ENCODE measurements at places on chromosomes 16 and 17.

DNA sequence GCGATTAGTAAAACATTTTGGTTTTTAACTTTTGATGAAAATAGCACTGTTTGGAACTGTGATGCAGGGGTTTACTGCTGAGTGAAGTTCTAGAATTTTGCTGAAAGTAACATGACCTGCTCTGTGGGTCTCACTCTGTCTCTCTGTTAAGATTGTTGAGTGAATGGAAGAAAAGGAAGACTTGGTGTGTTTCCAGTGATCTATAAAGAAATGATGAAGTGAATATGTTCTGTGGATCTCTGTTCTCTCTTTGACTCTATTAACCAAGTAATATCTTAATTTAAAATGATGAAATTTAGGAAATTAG lies 148.4 kb downstream of the PRKCA start:
- H3K27ac ChIP-seq = no peak overlapping the region
- no peak for DNase-seq
- no peaks in the 10 kb centered on the region for H3K4me1 ChIP-seq
- no peak overlapping the region for H3K4me3 ChIP-seq

GRCh38 chr17:69900829-69901228 lies 174.2 kb upstream of the KCNJ16 start:
- DNase-seq = no peak
- no peaks in the 10 kb centered on the region for H3K27me3 ChIP-seq
- H3K36me3 ChIP-seq = no peaks in the 10 kb centered on the region
- no peak overlapping the region for H3K4me3 ChIP-seq
- H3K27ac ChIP-seq = no peak overlapping the region
- no peaks in the 10 kb centered on the region for H3K4me1 ChIP-seq

- H3K27ac ChIP-seq = peak overlapping the region; percentile 91
- no peaks in the 10 kb centered on the region for H3K27me3 ChIP-seq
- H3K36me3 ChIP-seq = no peaks in the 10 kb centered on the region
- H3K4me1 ChIP-seq = peaks cover 13% of the 10 kb centered on the region
Observed at GRCh38 chr17:30905742-30906100, 317 bp downstream of the TEFM start.

DNA sequence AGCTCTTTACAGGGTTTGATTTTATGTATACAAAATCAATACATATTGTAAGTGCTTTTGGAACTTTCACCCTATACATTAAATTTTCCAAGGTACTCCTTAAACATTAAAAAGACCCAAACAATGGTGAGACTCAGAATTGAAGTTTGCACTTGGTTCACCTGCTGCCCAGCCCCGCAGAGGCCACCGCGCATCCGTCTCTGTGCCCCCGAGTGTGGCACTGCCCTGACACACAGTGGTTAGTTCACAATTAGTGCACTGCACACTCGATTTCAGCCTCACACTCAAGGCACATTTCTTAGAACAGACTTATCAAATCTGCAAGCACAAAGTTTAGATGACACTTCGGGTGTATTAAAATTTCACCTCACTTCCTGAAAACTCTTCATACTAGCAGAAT lies 38.3 kb downstream of the USP7 start:
- H3K4me1 ChIP-seq = peaks cover 7% of the 10 kb centered on the region
- no peaks in the 10 kb centered on the region for H3K36me3 ChIP-seq
- no peak overlapping the region for H3K27ac ChIP-seq
- H3K4me3 ChIP-seq = no peak overlapping the region

DNA sequence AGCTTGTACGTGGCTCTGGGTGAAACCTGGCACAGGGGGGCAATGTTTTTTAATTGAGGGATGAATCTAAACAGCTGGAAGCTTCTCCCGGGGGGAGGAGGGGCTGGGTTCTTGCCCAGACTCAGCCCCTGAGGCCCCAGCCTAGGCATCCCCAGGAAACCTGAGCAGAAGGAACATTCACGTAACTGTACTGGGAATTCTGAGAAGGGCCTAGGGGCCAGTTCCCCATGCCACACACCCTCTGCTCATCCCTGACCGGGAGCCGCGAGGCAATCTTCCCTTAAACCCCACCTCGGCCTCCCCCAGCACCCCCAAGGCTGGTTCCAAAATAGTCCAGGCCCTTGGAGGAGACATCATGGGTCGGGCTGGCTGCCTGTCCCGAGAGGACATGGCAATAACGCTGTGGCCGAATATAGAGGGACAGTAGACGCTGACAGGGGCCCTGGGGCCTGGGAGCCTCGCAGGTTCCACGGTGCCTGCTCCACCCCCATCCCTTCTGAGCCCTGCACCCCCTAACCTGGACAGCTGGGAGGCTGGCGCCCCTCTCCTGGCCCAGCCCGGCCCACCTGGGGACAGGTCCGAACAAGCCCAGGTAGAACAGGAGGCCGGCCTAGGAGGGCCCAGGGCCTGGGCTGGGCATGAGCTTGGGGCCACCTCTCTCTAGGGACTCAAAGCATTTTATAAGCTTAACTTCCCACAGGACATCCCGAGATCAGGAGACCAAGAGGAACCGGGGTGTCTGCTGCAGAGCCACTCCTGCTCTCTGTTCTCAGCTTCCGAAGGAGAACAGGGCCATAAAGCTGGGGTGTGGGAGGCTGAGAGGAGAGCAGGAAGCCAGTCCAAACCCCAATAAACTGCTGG lies 83.2 kb upstream of the TOB1 start:
- H3K27ac ChIP-seq = peak overlapping the region; percentile 90
- no peaks in the 10 kb centered on the region for H3K27me3 ChIP-seq
- no peaks in the 10 kb centered on the region for H3K36me3 ChIP-seq

All from transverse colon (tissue), 4 donors.